Panc1 (cell line): ENCODE measurements at places on chromosomes 11 and 22.

- DNase-seq, result no peak
Observed at GRCh38 chr11:96413408-96413807, 23.6 kb downstream of the JRKL start.

- DNase-seq, result no peak
Observed at GRCh38 chr22:46098525-46099475, 51.5 kb upstream of the PPARA start.

DNA sequence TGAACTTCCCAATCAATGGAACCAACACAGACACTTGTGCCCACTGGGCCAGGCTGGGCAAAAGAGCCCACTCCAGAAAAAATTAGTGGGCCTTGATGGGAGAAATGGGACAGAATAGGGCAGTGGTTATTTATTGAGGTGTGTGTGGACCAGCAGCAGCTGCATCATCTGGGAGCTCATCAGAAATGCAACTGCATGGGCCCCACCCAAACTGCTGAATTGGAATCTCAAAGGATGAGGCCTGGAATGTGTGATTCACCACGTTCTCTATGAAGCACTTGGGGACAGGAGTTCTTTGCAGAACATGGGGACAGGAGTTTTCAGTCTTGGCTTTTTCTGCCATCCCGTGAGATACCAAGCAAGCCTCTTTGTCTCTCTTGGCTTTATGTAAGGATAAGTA, 255.6 kb upstream of the PLET1 start:
- no peak for DNase-seq

GRCh38 chr11:10390375-10390774, 64.7 kb upstream of the AMPD3 start:
- no peak for DNase-seq

GRCh38 chr11:47270331-47271271, 668 bp downstream of the MADD start:
- no peak for DNase-seq

GRCh38 chr11:122115524-122116379, at the start of gene BLID:
Gene BLID (minus strand): TSS chr11:122116215. CDS start chr11:122115922, 293 bp downstream.
- DNase-seq, result no peak

GRCh38 chr22:36816636-36817524, at the start of gene PVALB:
Gene PVALB (minus strand): TSS chr22:36817035. CDS start chr22:36817005, 30 bp downstream.
- DNase-seq, result no peak

GRCh38 chr11:99423428-99423983, 402.8 kb downstream of the CNTN5 start:
- no peak for DNase-seq

- no peak for DNase-seq
Observed at GRCh38 chr11:44596525-44597276, 31.2 kb downstream of the CD82 start.

- no peak for DNase-seq
Observed at GRCh38 chr11:96186806-96187205, 156.2 kb downstream of the MAML2 start.

GRCh38 chr22:37354261-37354660, 72.0 kb downstream of the CYTH4 start:
- no peak for DNase-seq

DNA sequence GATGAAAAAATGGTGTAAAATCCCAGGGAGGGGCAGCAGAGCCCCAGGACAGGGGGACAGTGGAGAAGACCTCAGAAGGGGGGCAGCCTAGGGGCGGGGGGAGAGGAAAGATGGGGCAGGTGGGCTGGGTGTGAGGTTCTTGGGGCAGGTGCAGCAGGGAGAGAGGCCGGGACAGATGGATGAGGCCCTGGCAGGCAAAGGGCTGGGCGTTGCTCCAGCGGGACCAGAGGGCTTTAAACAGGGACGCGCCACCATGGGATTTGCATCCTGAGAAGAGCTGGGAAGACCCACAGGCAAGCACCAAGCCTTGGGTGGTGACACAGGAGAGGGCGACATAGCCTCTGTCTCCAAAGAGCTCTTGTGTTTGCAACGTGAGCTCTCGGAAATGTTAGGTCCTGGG, 1342.8 kb downstream of the TBC1D22A start:
- DNase-seq, result no peak

DNA sequence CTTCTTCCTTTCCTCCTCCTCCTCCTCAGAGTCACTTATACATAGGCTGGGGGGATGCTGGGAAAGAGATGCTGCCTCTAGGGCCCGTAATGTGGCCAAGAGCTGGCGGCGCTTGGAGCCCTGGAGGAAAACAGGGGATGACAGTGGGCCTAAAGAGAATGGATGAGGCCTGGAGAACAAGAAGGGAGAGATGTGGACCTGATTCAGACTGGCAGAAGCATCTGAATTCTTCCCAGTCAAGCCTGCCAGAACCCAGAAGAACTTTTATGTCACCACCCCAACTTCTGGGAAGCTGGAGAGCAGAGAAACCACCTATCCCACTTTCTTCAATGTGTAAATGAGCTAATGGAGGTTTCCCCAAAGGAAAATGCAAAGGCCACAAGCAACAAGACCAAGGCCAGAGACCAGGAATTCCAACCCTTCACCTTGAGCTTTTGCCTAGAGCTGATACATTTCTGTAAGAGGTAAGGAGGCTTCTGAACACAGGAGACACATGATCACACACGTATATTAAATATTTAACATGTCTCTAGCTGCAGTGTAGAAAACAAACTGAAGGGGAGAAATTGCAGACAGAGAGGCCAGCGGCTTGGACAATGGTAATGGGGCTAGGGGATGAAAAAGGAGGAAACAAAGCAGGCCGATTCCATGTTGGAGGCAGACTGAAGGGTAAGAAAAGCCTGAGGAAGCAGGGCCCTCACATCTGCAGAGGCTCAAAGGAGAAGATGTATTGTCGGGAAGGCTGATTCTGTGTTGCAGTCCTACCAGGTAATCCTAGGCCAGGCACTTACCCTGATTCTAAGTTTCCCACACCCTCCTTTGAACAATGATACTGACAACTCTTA, 1.1 kb downstream of the RRP8 start:
- DNase-seq, result no peak

DNA sequence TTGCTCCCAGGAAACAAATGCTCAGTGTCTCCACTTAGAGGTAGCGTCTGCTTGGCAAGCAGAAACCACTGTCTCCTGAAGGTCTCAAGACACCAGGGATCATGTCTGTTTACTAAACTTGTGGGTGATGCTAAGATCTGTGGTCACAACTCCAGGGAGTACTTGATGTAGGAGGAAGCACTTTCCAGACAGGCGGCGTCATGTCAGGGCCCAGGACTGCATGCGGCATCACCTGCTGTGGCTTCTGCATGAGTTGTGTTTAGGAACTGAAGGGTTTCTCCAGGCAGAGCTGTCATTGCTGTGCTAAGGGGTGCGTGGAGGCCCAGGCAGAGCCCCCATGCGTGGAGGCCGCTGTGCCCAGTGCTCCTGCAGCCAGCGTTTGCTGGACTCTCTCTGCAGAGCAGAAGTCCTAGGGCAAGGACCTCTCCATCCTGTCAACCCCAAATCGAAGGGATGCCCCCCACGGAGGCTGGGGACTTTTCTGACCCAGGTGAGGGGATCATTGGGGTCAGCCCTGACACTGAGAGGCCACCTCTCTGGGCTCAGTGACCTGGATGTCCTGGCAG, 8.1 kb upstream of the PANX2 start:
- no peak for DNase-seq

DNA sequence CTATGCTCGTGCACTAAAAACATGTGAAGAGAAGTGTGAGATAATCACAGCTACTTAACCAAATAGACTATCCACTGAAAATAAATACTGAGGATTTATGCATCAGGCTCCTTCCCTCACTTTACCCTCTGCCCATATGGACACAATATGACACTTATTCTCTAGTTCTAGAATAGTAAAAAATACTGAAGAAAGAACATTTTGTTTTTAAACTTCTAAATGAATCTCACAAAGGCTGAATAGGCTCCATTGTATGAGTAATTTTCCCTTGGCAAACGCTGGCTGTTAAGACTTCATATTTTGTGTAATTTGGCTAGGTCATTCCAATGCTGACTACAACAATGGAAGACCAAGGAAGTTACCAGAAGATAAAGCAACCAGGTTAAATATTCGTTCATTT, 9.9 kb downstream of the HPS5 start:
- no peak for DNase-seq

DNA sequence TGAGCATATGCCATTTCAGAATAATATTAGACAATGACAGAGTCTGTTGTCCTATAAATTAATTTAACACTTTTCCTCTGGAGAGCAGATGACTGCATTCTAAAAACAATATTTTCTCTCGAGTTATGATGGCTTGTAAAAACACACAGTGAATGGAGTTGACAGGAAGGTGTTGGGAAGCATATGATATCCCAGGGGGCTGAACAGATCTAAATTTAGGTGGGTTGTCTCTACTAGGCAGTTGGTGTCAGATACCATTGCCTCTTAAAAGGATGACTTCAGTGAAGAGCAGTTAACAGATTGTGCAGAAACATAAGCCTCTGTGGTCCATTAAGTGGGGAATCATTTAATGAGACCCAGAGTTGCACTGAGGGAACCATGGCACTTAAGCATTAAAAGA, 30.7 kb downstream of the SVIP start:
- DNase-seq, result no peak

GRCh38 chr11:113960702-113961330, 14.1 kb upstream of the HTR3A start:
- no peak for DNase-seq

GRCh38 chr22:48709976-48710375, 1117.7 kb downstream of the BRD1 start:
- DNase-seq, result no peak

DNA sequence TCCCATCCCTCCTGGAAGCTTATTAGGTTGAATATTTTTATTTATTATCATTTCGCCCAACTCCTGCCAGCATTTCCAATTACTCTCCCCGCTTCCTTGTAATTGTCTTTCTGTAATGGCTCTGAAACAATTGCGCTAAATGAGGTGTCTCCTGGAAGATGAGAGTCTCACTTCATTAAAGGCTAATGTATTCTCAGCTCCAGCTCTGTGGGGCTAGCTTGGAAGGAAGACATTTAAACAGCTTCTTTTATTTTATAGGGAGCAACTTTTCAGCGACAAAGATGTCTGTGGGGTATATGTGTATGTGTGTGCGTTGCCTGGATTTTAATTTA, 86.6 kb downstream of the PKNOX2 start:
- no peak for DNase-seq

DNA sequence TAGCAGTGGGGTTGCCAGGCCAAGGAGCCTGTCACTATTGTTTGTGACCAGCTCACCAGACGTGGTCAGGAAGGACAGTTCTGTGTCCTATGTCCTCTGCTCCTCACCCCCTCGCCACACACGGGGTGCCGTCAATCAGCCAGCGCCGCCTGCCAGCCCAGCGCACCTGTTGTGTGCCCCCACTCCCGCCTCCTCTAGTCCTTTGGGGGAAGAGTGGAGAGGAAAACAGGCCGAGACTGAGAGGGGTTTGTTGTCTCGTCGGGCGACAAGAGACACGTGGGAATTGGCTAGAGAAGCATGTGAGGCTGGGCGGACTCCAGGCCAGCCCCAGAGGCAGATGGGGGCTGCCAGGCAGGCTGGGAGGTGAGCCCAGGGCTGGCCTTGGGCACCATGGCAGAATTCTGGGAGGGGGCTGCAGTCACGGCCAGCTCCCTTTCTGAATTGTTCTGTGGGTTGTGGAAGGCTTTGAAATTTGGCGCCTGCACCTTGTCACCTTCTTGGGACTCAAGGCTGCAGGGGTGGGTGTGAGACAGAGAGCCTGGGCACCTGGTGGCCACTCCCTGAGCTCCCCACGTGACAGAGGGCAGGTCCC, 3.1 kb upstream of the KCNQ1OT1 start:
- no peak for DNase-seq

DNA sequence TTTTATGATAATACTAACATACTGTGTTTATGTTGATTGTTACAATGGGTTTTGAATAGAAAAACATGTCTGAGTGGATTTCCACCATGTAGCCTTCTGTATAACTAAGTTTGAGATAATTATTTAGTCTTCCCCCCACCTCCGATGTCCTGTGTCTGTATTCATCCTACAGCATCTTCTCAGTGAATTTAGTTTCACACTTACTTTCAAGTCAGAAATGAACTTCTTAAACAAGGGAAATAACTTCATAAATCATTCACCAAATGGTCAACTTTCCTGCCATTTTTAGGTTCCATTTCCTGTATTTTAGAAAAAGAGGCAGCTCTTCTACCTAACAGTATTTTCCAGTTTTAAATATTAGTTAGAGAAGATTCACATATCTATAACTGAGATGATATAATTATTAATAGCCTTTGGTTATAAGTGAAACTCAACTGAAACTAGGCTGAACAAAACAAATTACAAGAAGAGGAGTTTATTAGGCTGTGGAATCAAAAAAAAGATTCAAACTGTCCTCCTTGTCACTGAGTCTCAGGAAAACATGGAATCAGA, 3.5 kb downstream of the OR51B5 start:
- DNase-seq, result no peak

DNA sequence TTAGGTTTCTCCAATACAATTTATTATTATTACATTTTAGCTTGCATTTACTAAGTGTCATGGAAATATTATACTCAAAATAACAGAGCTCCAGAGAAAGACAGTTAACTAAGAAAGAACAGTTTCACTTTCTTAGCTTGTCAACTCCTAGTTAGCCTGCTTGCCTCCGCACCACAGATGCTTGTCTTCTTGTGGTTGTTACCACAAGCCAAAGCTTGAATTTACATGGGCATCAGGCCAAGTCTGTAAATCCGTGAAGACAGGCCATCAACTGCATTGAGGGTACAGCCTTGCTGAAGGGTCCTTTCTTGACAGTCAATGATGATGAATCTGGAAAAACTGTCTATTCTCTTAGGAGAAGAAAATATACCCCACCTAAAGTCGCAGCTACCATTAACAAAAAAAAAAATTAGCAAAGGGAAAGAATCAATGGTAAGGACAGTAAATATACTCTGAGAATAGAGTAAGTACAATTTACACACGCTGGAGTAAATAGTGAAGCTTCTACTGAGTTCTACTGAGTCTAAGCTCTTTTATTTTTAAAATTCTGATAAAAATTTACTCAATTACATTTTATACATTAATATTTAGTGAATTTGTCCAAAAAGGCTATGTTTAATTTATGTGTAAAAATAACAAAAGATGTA, 15.6 kb upstream of the DENND5A start:
- no peak for DNase-seq

DNA sequence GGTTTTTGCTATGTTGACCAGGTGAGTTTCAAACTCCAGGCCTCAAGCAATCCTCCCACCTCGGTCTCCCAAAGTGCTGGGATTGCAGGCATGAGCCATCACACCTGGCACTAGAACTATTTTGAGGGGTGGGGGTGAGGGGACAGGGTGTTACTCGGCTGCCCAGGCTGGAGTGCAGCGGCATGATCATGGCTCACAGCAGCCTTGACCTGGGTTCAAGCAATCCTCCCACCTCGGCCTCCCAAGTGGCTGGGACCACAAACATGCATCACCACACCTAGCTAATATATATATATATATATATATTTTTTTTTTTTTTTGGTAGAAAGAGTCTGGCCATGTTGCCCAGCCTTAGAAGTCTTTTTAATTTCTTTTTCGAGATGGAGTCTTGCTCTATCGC, 17.1 kb upstream of the IFITM3 start:
- no peak for DNase-seq

DNA sequence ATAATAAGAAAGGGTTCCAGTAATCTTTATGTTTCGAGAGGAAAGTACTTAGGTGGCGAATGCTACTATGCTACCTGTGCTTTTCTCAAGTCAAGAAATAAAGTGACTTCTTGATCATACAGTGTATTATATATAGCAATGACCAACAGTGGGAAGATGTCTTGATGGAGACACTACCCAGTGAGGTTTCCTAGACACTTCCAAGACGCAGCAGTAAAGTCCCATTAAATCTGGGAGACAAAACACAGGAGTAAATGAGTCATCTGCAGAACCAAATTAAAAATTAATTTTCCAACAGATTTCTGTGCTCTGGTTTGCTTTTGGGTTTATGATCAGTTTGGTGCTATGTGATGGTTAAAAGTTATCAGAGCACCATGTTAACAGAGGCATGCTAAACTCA, 29.1 kb upstream of the RAB38 start:
- no peak for DNase-seq

- no peak for DNase-seq
Observed at GRCh38 chr22:27574651-27575050, 226.9 kb downstream of the MN1 start.
